ENCODE measurements at places on chromosomes 2 and 18.
A peak's percentile ranks its signal among the peaks of the same experiment; 100 is the strongest.

- no peak for DNase-seq
These were observed 52.2 kb upstream of the B3GNT2 start for GRCh38 chr2:62143696-62144095.

DNA sequence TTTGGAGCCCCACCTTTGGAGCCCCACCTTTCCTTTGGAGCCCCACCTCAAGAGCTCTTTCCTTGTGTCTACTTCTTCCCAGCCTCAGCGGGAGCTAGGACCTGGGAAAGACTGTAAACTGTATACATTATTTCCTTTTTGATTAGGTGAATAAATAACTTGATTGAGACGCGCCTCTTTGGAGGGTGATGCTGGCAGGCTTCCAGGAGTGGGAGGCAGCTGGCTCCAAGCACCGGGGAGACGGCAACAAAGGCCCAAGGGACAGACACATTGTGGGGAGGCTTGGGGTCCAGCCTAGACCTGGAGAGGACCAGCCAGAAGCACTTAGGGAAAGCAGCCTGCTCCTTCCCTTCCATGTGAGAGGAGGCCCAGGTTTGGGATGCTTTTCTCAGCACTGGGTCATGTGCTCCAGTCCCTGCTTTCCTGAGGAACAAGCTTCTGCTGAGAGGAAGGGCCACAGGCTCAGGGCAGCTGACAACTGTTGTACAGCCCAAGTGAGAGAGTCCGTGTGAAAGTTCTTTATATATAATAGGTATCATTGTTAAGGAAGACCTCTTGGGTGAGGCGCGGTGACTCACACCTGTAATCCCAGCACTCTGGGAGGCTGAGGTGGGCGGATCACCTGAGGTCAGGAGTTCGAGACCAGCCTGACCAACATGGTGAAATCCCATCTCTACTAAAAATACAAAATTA, 297.2 kb upstream of the SLC14A2 start:
- DNase-seq, result peak; percentile 28

DNA sequence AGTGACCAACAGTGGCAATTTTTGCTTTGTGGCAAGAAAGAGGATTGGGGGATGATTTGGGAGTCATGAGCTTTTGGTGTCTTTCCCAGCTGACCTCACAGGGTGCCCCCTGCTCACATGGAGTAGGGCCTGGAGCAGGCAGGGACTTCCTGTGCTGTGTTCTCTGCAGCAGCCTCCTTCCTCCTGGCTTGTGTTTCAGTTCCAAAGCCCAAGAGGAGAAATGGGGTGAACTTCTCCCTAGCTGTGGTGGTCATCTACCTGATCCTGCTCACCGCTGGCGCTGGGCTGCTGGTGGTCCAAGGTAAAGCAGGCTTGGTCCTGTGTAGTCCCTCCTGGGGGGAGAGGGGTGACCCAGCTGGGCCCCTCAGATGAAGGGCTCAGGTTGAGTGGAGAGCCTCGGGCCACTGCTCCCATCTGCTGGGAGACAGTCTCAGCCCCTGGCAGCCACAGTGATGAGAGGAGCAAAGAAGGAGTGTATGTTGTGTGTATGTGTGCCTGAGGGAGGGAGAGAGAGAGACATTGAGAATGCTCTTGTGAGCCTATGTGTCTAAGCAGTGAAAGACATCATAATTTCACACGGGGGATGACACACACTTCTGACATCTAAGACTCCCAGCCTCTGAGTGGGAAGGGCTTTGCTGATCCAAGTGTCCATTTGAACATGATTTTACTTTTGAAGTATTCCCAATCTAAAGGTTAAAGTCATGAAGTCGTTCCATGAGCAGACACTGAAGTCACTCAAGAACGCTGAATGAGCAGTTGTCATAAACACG, 27.2 kb downstream of the MARCO start:
- DNase-seq, result no peak

- DNase-seq, result no peak
These were observed 93.6 kb downstream of the SH3BP4 start for GRCh38 chr2:235045336-235045972.

GRCh38 chr18:58113337-58113736, 69.3 kb downstream of the NEDD4L start:
- no peak for DNase-seq
